GDM1 (cell line): ENCODE measurements at places on chromosomes 5 and 9.

- no peak for DNase-seq
Observed at GRCh38 chr5:144504929-144505577, 334.4 kb downstream of the KCTD16 start.

DNA sequence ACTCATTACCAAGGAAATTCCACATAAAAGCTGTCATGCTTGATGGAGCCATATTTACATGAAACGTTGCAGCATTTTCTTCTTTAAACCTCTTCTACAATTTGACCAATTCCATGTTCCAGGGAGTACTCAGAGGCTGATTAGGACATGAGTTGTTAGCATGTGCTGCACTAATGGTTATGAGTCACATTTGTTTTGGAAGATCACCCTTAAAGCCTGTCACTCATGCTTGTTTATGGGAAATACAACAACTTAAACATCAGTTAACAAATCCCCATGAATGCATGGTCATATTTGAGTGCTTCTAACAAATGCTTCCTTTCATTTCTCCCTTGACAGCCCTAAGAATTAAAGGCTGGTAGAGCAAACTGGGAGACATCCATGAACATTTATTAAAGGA, 156.1 kb downstream of the GHR start:
- DNase-seq: no peak

DNA sequence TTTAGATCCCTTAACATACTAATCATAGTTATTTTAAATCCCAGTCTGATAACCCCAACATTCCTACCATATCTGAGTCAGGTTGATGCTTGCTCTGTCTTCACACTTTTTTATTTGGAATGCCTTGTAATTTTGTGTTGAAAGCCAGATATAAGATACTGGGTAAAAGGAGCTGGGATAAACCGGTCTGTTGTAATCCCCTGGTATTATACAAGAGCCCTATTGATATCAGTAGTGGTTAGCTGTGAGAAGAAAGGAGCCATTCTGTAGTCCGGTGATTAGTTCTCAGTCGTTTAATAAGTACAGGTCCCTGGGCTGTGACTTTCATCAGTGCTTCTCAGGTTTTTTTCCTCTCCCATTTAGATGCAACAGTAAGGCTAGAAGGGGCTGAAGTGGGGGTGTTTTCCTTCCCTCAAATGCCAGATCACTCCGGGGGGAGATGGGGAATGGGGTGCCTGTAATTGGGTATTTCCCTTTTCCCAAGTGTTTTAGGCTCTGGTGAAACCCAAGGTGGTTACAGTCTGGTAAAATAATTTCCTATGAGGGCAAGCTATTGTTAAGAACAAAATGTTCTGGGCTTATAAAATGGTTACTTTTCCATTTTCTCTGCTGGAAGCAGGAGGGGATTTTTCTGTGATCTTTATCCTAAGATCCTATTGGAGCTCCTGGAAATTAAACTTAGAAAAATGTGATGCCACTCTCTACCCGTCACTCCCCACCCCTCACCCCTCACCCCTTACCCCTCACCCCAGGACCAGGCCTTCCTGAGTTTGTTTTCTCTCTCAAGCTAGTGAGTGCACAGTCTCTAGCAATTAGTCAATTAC, 72.7 kb downstream of the KCNN2 start:
- no peak for DNase-seq

DNA sequence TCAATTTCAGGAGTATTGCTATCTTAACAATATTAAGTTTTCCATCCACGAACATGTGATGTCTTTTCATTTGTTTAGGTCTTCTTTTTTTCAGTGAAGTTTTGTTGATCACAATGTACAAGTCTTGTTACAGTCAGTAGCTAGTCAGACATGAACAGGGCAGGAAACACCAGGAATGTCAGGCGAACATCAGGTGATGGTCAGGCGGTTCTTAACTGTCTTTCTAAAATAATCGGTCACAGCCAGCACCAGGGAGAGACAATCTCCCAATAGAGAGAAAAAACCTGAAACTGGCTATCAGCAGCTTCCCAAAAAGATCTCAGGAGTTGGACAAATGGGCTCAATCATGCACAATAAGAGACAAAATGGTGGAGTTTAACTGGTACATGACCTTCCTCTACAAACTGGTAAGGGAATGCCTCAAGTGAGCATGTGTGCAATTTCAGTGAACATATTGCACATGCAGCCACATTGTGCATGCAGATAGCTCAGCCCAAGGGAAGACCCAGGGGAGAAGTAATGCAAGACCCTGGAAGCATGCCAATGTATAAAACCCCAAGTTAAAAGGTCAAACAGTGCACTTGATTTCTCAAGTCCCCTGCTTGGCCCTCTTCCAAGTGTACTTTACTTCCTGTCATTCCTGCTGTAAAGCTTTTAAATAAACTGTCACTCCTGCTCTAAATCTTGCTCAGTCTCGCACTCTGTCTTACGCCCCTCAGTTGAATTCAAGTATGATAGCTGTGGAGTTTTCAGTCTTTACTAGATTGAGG, 176.1 kb upstream of the RASEF start:
- DNase-seq: no peak

DNA sequence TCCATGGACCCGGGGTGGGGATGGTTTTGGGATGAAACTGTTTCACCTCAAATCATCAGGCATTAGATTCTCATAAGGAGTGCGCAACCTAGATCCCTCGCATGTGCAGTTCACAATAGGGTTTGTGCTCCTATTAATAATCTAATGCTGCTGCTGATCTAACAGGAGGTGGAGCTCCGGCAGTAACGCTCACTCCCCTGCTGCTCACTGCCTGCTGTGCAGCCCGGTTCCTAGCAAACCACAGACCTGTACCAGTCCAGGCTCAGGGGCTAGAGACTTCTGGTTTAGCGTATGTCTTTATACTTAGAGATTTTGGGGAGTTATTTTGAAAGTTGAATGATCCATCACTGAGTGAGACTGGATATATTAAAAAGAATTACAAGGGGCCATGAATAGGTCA, 50.2 kb downstream of the RICTOR start:
- no peak for DNase-seq

DNA sequence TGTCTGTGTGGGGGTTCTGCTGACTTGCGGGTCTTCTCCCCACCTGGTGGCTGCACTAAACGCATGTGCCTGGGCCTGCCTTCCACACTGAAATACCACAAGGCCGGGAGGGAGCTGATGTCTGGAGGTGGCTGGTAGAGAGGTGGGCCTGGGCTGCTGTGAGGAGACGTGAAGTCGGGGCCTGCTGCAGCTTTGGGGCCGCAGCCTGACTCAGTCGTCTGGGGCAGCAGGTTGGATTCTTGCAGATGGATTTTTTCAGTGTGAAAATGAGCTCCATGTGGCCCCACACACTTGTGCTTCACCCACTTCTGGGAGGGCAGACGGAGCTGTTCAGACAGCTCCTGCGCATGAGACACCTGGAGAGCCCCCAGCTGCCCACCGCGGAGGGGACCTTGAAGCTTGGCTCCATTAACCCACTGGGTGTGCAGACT, 29.3 kb downstream of the COL5A1 start:
- DNase-seq: no peak

GRCh38 chr9:116741742-116742141, 54.6 kb downstream of the TRIM32 start:
- no peak for DNase-seq

- DNase-seq: no peak
Observed at GRCh38 chr9:105389796-105390195, 58.0 kb upstream of the FSD1L start.

GRCh38 chr9:942805-943580, 33.5 kb upstream of the DMRT3 start:
- no peak for DNase-seq

GRCh38 chr5:133993185-133993936, 11.4 kb downstream of the VDAC1 start:
- no peak for DNase-seq

GRCh38 chr9:6922680-6923079, 164.9 kb downstream of the KDM4C start:
- no peak for DNase-seq

DNA sequence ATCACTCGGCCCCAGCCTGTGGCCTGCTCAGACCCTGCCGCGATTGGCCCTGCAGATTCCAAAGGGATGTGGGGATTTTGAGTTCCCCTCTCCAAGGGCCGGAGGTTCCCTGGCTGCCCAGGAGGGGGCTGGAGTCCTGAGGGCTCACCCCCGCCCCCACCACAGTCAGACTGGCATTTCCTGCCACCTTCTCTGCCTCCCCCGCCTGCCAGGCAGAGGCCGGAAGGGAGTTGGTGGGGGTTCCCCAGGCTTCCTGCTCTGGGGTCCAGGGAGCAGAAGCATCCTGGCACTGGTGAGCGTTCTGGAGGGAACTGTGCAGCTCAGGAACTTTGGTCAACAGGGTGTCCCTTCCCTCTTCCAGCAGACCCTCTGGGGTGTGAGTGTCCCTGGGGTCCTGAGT, 70.6 kb downstream of the RXRA start:
- peak; percentile 75 for DNase-seq

GRCh38 chr9:108443741-108444140, 412.0 kb downstream of the ACTL7B start:
- DNase-seq: no peak

GRCh38 chr5:179346401-179346800, 1.1 kb upstream of the ADAMTS2 start:
- no peak for DNase-seq

- DNase-seq: no peak
Observed at GRCh38 chr9:116435706-116436105, 251.4 kb upstream of the TRIM32 start.

GRCh38 chr9:114484215-114484853, 20.9 kb downstream of the WHRN start:
- no peak for DNase-seq

DNA sequence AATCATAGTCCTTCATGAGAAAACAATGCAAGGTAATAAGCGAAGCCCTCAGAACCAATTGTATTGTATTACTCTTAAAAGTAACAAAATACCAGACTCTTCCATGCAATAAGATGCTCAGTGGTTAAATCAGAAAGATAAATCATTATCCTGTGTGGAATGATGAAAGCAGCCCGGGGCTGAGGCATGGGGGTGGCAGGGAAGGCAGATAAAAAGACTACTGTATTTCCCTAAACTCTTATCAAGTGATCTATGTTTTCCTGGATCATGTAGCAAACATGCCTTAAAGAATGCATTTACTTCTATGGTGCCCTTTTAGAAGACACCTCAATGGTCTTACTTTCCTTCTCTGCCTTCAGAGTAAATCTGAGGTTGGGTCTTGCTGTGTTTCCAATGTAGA, 105.6 kb upstream of the DAPK1 start:
- DNase-seq: no peak

GRCh38 chr5:68331192-68332079, 115.9 kb downstream of the PIK3R1 start:
- DNase-seq: peak; percentile 25

- peak; percentile 28 for DNase-seq
Observed at GRCh38 chr5:72394688-72395087, 74.5 kb downstream of the PTCD2 start.
